T1000 (cell line): ENCODE measurements at places on chromosomes 13 and 19.

DNA sequence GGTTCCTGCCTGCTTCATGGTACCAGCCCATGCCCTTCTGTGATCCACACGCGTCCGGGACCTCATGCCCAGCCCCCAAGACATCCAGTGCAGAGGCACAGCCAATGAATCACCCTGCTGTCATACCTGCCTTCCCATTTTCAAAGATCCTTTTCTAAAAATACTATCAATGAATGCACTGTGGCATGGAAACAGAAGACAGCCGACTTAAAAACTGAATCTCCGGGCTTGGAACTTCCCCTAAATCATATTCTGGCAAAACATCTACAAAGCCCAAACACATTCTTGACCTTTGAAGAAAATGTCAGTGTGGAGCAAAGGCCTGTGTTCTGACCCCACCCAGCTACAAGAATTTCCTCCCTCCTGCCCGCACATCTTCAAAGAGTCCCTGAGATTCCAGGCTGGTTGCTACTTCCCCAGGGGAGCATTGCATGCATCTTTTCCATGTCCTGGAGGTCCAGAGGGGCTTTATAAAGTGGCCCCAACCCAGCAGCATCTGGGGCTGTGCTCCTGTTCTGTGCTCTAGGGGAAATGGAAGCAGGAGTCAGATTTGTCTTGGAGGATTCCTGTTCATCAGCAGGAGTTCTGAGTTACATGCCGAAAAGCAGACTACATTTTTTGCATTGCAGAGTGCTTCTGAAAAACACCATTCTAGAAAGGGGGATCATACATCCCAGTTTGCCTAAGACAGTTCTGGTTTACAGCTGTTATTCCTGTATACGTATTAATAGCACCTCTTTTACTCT, 135.2 kb downstream of the USP12 start:
- DNase-seq = no peak

DNA sequence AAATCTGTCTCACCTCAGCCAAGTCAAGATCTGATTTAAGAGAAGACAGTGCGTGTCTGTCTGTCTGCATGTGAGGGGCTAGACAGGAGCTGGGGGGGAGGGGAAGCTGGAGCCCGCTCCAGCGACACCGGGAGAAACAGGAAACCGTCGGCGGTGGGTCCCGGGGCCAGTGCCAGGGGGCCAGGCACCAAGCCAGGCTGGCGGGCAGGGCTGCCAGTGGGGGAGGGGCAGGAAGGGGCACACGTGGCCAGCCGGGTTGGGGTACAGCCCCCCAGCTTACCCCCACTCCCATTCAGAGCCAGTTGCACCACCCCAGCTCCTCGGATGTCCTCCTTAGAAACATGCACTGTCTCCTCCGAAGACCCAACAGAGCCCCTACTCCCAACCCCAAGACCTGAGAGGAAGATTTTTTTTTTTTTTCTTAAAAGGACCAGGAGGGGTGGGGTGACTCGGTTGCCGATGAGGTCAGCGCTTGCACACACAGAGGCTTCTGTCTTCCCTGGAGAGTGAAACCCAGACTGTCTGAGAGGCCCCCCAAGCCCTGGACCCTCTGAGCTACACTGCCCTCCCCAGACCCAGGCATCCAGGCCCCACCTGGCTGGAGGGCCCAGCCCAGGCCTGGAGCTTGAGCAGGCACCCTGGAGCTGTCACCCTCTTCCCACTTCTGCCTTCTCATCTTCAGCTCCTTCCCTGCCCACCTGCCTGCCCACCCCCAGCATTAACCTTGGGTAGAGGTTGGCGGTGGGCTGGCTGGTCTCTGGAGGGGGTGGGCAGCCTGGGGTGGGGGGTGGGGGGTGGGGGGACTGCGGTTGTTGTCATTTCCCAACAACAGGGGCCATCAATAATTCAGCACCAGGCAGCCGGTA, 4.0 kb downstream of the ERF start:
- no peak for DNase-seq

- DNase-seq = no peak
Observed at GRCh38 chr13:42875475-42876269, 94.3 kb downstream of the FAM216B start.

DNA sequence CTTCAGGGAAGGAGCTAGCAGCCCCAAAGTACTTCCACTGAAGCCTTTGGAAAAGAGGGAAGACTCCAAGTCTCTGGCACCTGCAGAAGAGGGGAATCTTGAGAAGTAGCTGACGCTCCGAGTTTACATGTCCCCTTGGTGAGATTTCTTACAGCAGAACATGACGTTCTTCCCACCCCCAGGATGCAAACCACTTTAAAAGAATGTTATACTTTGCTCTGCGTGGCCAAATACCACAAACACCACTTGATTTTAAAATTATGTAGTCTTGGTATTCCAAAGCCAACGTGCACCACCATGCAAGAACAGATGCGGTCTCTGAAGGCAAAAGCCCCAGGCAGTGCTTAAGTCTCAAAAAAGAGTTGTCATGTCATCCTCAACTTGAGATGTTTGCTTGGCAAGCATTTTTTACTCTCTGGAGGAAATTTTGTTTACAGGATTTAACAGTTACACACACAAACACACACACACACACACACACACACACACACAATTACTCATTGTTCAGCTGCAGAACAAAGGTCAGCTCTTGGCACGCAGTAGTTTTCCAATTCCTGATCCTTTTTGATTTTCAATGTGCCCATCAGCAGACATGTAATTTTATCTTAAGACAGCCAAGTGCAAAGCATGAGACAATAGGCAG, 106.1 kb downstream of the RGCC start:
- no peak for DNase-seq

- DNase-seq = no peak
Observed at GRCh38 chr13:99844421-99844820, 127.1 kb downstream of the ZIC5 start.

DNA sequence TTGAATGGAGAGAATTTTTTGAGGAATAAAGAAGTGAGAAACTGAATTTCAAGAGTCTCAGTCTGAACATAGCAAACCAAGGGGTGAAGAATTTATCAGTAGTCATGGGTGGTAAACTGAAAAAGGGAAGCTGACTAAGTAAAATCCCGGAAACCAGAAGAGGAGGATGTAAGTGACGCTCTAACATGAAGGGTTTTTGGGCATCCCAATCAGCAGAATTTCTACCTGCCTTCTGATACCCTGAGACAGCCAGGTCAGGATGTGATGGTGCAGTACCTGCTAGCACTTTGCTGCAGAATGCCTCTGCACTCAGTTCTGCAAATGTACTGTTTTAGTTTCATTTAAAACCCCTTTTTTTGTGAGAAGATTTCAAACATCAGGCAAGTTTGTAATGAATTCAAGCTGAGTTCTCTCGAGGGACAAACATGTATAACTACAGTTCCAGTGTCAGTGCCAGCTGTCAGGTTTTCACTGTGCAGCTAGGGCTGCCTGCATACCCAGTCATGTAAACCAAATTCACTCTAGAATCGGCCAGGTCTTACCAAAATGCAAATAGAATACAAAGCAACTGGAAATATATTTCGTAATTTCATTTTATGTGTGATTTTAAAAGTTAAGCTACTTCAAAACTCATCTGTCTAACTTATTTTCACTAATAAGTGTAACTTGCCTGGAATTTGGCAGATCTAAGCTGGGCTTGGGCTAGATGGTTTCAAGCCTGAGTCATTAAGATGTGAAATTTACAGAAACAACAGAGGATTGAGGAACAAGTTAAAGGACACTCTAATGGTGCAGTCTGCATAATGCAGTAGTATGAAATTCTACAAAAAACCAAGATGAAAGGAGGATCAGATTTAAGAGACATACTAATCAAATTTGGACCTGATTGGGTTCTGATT, 13.8 kb downstream of the METTL21C start:
- DNase-seq = no peak

DNA sequence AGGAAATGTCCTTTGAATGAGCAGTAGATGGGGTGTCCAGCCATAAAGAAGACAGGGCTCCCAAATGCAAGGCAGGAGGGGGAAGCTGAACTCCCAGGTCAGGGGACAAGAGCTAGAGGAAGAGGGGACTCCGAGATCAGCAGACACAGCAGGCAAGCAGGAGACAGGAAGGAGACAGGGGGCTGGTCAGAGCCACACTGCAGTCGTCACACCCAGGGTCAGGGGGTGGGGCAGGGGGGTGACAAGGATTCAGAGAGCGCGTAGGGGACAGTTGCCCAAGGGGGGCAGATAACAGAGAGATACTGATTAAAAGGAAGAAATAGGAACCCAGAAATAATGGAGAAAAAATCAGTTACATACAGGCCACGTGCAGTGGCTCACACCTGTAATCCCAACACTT, 3.2 kb downstream of the HSD17B14 start:
- no peak for DNase-seq

DNA sequence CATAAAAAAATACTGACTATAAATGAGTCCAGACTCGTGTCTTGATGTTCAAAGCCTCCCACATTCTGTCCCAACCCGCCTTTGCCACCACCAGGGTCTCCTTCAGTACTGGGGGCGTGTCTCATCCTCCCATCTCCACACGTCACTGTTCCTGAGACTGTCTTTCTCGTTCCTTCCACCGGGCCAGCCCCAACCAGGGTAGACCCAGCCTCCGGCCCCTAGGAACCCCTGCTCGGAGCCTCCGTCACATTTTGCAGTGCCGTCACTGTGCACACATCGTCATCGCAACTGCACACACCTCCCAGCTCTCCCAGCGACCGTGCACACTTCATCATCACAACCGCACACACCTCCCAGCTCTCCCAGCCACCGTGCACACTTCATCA, 73.4 kb downstream of the SPACA7 start:
- no peak for DNase-seq

DNA sequence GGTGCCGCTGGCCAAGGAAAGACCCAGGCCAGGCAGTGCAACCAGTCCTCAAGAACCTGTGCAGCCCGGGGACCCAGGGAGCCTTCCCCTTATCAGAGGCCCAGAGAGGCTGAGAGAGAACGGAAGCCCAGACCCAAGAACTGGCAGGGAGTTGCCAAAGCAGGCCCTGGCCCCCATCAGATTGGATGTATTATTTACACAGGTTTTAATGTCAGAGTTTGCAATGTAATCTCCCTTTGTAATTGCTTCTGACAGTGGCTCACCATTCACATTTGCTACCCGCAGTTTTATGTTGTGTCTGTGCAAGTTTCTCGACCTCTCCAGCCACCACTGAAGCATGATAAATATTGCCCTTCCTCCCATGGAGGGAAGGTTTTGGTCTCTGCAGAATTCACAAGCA, 660.9 kb downstream of the LIG4 start:
- DNase-seq = no peak

GRCh38 chr19:15200553-15201364, at the start of gene NOTCH3:
Gene NOTCH3 (minus strand): TSS chr19:15200995. CDS start chr19:15200905, 90 bp downstream.
- DNase-seq = no peak

GRCh38 chr13:44142540-44142867, 231.1 kb upstream of the SERP2 start:
- no peak for DNase-seq

- no peak for DNase-seq
Observed at GRCh38 chr13:40983725-40984667, 35.1 kb downstream of the ELF1 start.

DNA sequence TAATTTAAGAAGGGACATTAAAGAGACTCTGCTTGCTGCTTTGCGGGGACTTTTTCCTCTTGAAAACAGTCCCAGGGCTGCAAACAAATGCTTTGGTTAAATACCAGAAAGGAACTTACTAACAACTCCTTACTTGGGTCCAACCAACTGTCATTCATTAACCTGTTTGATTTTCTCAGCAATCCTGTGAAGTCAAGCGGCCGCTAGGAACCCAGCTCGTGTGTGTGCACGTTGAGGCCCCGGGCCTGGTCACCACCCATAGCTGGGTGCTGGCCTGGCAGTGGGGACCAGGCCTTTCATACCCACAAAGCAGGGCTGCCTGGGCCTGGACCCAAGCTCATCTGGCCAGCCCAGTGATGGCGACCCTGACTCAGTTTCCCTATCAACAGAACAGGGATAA, 50.7 kb downstream of the C1QTNF9 start:
- no peak for DNase-seq

DNA sequence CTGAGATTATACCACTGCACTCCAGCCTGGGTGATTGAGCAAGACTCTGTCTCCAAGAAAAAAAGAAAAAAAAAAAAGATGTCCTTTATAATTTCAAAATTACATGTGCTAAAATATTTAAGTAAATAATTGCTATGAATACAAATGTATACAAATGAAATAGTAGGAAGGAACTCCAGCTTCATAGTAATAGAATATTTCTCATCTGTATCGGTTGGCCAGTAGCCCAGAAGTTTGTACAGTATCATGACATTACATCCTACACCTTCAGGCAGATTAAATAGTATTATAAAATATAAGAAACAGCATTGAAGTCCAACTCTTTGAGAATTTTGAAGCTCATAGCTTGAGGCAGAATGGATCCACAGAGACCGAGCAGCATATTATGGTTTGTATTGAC, 36.5 kb upstream of the CLDN10 start:
- no peak for DNase-seq

DNA sequence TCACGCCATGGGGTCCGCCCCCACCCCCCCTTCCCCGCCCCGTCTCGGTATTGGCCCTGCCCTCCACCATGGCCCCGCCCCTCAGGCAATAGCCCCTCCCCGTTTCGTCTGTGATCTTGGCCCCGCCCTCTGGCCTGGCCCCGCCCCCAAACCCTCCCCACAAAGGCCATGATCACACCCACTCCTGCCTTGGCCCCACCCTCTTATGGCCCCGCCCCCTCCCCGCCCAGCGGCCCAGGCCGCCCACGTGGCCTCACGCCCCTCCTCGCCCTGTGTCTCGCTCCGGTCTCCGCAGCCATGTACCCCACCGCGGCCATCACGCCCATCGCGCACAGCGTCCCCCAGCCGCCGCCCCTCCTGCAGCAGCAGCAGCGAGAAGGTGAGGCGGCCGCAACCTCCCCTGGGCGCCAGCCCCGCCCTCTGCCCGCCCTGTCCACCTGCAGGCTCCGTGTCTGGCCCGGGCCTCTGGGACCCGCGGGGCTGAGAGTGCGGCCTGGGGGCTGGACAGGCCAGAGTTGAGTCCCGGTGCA, 61.3 kb downstream of the CELF5 start:
- DNase-seq = no peak
